ENCODE measurements at places on chromosomes 4 and X.

DNA sequence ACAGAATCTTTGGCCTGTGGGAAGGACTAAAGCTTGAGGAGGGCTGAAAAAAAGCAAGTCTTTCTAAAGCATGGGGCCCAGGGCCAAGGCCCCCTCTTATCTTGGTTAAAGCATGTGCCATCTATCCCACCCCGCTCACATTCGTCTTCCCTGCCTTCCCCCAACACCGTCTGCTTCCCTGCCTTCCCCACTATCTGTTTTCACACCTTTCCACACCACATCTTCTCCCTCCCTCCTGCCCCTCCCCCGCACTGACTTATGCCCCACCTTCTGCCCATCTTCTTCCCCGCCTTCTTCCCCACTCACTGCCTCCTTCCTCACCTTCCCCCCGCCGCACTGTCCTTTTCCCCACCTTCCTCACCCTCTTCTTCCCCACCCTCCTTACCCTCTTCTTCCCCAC lies 890 bp upstream of the NAP1L5 start:
- DNase-seq = no peak

- DNase-seq = peak; percentile 87
Observed at GRCh38 chr4:185119927-185120630, 23.0 kb upstream of the SLC25A4 start.

- DNase-seq = no peak
Observed at GRCh38 chrX:10923466-10923865, 187.7 kb upstream of the HCCS start.

- DNase-seq = peak; percentile 76
Observed at GRCh38 chr4:57763070-57763469, 652.9 kb upstream of the IGFBP7 start.

DNA sequence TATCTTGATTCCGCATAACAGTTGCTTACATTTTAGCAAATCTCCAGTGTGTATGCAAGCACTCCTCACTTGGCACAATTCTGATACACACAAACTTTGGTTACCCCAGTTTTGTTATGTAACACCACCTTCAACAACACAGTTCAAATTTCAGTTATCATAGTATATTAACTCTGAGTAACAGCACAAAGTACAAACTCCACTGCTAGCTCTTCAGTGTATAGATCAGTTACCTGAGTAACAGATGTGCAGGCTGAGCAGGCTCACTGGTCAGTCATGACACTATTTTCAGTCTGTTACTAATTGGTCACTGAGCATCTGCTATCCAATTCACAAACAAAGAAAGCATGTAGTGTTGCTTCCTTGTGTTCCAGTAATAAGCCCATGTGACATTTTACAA lies 55.4 kb downstream of the PKD2 start:
- DNase-seq = no peak

DNA sequence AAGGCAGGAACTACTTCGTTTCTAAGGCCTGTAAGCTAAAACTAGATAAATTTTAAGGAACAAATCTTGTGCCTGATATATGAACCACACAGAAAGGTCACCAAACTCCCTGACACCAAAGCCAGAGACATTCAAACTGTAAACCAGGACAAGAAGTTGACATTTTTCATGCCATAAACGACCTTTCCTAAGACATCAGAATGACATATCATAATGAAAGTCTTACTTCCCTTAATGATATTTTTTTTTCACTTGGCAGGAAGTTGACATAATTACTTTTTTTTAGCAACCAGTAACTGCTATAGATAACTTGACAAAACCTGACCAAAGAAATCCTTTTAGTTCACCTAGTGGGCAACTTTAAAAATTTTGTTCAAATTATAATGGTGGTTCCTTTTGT lies 231.5 kb upstream of the AGTR2 start:
- DNase-seq = peak; percentile 2

DNA sequence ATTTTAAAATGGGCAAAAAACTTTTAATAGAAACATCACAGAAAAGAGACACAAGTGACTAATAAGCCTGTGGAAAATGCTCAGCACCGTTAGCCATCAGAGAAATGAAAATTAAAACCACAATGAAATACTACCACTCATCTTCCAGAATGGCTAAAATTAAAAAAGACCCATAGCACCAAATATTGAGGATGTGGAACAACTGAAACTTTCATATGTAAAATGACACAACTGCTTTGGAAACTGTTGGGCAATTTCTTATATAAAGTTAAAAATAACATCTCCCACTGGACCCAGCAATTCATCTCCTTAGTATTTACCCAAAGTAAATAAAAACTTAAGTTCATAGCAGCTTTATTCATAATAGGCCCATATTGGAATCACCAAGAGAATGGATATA lies 94.2 kb downstream of the TENM3 start:
- no peak for DNase-seq

DNA sequence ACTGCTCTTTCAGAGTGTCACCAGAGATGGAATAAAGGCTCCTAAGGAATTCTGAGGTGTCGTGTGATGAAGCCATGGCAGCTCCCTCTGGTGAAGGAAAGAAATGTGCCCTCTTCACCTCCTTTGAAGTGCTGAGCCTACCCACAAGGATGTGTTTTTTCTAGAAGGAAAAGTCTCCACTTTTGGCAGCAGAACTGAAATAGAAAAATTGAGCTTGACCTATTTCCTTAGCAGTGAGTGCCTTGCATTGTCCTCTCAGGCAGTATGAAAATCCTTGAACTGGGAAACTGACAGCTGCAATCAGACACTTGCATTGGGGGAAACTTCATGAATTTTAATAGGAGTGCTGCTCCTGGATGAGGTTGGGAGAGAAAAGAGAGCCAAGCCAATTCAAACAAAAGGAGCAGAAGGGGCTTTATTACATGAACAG lies 95.2 kb downstream of the DCLK2 start:
- DNase-seq = no peak

DNA sequence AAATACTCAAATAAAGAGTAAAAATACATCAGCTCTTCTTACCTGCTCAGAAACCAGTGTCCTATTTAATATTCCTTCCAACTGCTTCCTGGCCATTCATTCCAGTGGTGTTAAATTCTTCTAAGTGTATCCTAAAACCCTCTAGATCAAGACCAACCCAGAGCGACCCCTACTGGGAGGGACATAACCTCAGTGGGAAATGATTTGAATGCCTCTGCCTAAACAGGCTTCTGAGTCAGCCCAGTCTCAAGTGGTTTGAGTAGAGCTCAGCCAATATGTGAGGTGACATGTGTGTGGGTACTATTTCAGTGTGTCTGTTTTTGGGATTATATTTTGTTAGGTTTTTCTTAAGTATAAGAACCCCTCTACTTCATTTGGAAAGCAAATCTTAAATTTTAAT lies 133.6 kb upstream of the ARHGEF9 start:
- DNase-seq = peak; percentile 42

GRCh38 chr4:150415213-150415612 lies 166.7 kb upstream of the MAB21L2 start:
- DNase-seq = peak; percentile 63

DNA sequence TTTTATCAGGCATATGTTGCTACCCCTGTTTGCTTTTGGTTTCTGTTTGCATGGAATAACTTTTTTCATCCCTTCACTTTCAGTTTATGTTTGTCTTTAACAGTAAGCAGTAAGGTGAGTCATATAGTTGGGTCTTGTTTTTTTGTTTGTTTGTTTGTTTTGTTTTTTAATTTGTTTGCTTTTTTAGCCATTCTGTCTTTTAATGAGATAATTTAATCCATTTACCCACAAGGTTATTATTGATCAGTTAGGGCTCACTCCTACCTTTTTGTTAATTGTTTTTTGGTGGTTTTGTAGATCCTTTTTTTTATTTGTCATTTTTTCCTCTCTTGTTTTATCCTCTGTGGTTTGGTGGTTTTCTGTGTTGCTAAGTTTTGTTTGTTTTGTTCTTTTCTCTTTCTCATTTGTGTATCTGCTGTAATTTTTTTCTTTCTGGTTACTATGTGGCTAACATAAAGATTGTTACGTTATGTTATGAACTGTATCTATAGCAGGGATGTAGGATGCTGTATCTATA lies 379.5 kb upstream of the MAD2L1 start:
- peak; percentile 71 for DNase-seq

GRCh38 chr4:99438405-99438780 lies 3.3 kb upstream of the ADH7 start:
- no peak for DNase-seq

DNA sequence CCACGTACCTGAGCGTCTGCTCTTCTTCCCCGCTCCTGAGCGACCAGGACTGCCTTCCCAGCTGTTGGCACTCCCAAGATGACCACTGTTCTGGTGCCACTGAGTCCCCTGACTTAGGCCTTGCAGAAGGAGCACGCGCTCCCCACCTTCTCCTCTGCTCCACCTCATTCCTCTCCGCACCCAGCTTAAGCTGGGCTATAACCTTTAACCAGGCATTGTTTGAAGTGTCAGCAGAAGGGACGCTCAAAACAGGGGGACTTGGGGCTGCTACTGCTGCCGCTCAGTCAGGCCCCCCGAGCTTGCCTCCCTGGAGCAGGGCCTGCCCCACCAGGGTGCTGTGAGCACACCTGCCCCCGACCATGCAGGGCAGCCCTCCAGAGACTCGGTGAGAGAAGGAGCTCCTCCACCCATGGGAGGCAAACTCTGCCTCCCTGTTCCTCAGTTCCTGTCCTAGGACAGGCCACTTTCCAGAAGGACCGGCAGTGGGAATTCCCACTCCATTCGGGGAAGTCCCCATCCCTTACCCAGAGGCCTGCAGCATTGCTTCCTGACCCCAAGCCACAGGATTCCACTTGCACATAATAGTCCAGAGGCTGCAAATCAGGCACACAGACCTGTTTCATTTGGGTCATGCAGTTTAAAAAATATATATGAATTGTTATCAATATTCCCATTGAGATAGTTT lies 99.7 kb upstream of the ENPP6 start:
- no peak for DNase-seq

DNA sequence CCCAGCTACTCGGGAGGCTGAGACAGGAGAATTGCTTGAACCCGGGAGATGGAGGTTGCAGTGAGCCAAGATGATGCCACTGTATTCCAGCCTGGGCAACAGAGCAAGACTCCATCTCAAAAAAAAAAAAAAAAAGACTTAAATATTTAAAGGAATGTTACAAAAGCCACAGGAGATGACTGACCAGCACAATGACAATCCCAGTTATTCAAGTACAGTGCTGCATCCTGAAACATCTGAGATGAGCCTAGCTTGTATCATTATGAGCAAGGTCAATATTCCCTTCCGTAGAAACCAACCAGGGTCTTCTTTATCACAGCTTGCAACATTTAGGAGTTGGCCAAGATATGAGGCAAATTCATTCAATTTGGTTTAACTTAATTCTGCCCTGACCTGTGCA lies 38.6 kb downstream of the LNX1 start:
- DNase-seq = no peak

DNA sequence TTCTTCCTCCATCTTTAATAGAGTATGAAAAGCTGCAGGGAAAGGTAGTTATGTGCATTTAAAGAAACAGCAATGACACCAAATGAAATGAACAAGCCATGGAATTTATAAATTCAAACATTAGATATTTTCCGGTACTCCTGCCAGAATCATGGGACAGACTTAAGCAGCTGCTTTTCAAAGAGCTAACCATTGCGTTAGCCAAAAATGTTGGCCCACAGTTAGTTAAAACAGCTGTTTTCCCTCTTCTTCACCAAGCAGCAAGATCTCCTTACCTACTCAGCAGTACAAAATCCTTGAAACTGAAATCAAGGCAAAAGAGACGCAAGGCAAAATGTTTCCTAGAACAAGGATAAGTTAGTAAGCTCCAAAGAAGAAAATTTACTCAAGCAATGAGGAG lies 64.0 kb downstream of the MANBA start:
- no peak for DNase-seq

DNA sequence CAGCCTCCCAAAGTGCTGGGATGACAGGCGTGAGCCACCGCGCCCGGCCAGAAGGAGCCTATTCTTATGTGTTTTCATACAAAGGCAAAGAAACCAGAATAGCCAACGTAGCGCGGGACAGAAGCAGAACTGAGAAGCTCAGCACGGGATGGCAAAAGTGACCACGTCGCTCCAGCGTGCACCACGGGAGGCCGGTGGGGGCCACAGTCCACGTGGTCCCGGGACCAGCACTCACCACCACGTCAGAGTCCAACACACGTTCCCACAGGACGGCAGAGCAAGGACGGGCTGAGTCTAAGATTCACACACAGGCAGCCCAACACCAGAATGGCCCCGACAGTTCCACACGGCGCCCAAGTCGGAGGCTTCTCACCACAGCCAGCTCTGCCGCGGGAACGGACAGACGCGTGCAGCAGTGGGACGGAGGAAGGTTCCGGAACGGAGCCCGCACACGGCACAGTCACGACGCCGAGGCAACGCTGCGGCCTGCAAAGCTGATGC lies 18.8 kb upstream of the GTPBP6 start:
- no peak for DNase-seq

- DNase-seq = no peak
Observed at GRCh38 chr4:82381235-82381634, 7.4 kb upstream of the HNRNPD start.

GRCh38 chrX:114717921-114718320 lies 134.0 kb downstream of the HTR2C start:
- DNase-seq = no peak

Measured in OCI-M1 (cell line).